Activated T-cell treated with anti-CD3 and anti-CD28 coated beads for 48 hours (primary cell): ENCODE measurements at places on chromosomes 4 and X.

GRCh38 chrX:53795576-53795975, 109.1 kb upstream of the HUWE1 start:
- no peak for DNase-seq

- no peak for DNase-seq
Measured at GRCh38 chr4:55834086-55834795, 14.7 kb downstream of the EXOC1L start.

DNA sequence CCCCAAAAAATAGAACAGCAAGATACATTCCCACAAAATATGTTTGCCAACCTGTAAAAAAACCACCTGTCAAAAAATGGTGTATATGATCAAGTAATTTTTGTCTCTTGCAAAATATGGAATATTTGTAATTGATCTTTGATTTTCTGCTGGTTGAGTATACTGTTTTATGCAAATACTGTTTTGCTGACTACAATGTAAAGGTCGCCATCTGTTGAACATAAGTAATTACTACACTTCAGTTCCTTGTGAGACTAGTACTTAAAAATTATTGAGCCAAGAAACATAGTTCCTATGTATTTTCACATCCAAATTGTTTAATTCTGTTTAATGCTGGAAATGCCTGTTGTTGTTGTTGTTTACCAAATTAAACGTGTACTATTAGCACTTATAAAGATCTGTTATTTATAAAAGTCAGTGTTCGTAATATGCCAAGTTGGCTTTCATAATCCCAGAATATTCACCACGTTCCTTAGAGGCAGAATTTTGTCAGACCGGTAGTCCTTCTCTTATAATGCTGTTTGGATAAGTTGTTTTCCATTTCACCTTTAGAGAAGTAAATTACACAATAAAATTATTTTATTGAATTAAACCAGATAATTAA, 144.2 kb downstream of the PDLIM5 start:
- DNase-seq = no peak

DNA sequence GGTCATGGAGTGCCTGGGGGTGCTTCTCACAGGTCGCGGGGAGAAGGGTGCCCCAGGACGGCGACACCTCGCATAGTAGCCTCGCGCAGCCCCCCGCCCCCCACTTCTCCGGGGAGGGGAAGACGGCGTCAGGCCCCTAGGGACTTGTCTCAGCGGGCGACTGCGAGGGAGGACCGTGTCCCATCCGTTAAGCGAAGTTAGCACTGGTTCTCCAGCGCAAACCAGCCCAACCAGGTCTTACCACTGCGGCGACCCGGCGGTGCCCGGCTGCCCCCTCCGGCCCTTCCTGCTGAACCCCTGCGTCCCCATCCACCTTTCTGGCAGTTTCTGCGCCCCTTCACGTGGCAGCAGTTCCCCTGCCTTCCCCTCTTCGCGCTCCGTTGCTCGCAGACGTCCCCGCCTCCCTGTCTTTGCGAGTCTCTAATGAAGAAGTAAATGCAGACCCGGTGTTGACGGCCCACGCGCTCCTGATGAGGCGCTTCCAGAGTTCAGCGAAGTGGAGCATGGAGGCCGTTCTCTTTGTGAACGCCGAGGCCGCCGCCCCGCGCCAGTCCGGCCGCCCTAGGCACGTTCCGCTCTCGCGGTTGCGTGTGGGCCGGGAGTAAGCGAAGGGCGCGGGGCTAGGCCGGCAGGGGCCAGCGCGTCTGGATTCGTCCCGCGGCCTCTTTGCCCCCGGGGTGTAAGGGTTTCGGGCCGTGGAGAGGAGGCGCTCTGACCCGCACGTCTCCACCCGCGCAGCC, 3.0 kb downstream of the SLIT2 start:
- no peak for DNase-seq

- DNase-seq = no peak
Measured at GRCh38 chr4:149057594-149057993, 615.4 kb upstream of the NR3C2 start.

DNA sequence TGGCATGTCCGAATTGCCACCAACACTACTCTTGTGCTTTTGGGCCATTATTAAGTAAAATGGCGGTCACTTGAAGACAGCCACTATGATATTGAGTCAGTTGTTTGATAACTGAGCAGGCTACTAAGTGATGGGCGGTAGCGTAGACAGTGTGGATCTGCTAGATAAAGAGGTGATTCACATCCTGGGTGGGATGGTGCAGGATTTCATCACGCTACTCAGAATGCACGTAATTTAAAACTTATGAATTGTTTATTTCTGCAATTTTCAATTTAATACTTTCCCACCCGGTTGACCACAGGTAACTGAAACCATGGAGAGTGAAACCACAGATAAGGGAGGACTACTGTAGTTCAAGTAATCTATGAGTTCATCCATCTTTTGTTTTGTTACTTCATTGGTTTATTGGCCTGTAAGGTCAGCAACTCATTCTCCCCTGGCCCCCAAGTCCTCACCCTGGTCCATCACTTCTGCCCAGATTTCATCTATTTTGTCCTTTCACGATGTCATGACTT, 2.9 kb downstream of the ARAF start:
- no peak for DNase-seq

- DNase-seq = no peak
Measured at GRCh38 chr4:104901438-104901837, 245.2 kb upstream of the TET2 start.

GRCh38 chr4:121666091-121666679, 30.6 kb downstream of the ANXA5 start:
- DNase-seq = no peak

- no peak for DNase-seq
Measured at GRCh38 chr4:53101191-53101581, 239.1 kb downstream of the RASL11B start.

GRCh38 chr4:35525192-35525978, 718.9 kb downstream of the ARAP2 start:
- no peak for DNase-seq

DNA sequence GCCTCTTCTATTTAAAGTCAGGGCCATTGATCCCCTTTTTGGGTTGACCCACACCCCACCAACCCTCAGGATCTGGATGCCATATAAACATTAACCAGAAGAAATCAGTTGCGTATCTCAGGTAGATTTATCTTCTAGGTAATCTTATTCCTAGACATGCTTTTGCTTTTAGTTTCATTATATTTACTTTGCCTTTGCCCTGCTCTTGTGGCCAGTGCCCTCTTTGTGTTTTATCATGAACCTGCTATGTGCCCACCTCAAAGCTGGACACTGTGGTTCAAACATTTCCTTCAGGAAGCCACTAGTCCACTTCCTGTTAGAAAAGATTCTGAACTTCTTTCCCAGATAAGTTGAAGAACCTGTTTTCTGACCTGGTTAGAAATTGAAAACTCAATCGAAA, 117.4 kb upstream of the EDNRA start:
- DNase-seq = no peak

DNA sequence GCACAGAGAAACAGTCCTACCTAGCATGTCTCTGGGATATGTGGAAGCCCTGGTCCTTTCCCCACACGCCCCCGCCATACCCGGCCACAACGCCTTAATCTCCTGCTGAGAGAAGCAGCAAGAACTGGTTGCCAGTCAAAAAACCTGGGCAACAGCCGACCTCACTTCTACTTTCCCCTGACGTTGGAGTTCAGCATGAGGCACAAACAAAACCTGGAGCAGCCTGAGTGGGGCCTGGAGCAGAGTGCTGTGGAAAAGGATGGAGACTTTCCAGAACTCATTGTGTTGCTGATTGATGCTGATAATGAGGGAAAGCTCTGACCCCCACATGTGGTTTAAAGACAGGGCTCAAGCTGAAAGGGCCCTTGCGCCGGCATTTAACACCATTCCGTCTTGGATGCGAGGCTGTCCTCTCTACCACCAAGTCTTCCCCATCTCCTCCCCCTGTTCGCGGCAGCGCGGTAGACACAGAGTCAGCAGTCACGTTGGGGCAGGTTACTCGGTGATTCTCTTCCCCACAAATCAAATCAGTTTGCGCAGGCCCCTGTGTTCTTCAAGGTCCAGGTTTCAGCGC, 666 bp downstream of the CCDC158 start:
- DNase-seq = no peak

- no peak for DNase-seq
Measured at GRCh38 chr4:40121515-40121914, 64.9 kb downstream of the N4BP2 start.

GRCh38 chrX:19761554-19762295, 125.7 kb downstream of the SH3KBP1 start:
- no peak for DNase-seq
